AG09319 (cell line): ENCODE measurements at places on chromosomes 6 and 20.

GRCh38 chr6:45045253-45045601 is 282.9 kb upstream of the RUNX2 start:
- no peak for DNase-seq

DNA sequence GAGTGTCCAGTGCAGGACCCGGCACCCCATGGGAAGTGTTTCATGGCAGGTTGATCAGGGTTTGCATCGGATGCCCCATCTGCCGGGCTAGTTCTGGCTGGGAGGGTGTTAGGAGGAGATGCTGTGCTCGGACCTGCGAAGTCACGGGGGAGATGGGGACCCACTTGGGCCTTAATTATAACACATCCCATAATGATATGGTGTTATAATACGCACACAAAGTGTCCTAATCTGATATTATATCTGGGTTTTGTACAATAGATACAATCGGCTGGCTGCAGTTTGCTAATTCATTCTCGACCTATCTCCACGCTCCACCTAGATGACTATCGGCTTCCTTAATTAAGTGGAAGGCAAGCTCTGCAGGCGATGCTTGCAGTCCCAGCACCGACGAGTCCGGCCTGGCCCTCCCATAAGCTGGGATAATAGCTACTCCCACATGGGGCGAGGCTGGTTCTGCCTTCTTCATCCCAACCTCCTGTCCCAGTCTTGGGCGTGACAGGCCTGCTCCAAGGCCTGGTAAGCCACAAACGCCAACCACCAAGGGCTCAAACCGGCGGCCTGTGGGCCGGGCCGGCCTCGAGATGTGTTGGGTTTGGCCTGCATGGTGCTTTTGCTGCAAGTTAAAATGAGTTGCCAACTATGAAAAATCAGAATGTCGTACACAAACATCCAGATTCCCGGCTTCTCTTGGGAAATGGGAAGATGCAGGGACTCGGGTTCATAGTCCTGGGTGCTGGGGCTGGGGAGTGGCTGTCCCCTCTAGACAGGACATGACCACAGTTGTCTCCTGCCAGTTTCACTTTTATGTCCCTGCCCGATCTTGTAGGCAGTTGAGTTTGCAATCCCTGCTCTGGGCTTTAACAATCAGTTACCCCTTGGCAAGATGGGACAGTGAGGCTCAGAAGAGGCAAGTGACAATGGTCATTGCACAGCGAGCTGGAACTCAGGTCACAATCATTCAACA is 32.7 kb downstream of the CEBPB start:
- no peak for DNase-seq

DNA sequence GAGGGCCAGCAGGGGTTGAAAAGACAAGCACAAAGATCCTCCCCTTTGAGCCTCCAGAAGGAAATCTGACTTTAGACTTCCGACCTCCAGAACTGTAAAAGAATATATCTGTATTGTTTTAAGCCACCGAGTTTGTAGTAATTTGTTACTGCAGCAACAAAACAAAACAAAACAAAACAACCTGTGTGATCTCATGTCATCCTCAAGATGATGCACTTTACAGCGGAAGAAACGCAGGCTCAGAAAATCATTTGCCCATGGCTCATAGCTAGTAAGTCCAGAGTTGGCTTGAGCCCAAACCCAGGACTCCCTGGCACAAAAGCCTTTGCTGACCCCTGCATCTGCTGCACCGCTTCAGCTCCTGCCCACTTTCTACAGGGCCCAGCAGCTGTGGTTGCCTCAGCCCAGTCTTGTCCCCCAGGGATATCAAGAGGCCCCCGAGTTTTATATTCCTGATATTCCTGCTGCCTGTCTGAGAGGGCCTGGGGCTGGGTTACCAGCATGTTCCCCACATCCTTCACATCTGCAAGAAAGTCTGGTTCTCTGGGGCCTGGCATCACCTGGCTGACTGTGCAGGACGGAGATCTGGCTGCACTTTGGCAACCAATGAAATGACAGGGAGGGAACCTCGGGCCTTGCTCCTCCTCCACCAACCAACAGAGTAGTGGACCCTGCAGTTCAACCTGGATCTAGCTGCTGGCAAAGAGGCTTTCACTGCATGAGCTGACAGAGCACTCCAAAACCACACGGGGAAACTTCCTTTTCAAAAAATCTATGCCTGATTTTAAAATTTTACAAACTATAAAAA is 56.9 kb downstream of the JPH2 start:
- DNase-seq, result no peak

DNA sequence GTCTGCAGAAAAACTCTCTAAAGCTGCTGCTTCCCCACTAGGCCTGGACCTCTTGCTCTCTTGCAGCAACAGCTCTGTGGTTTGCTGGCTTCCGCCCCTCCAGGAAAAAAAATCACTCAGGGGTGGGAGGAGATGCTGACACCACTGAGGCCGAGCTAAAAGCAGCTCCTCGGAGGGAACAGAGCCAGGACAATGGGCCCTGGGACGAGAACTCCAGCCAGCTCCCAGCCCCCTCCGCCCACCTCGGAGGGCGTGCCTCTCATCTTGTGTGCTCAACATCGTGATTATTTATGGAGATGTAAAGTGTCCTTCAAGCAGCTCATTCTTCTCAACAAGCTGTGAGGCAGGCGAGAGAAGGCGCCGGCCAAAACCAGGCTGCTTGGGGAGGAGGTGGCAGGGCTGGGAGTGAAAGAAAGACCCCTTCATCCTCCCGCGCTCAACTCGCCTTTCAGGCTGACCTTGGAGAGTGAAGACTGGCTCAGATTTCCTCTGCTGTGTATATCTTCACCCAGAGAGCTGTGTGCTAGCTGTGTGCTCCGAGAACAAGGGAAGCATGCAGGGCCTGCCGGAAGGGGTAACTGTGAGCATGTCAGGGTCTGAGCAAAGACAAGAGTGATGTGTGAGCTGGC is 53.5 kb upstream of the LRFN2 start:
- no peak for DNase-seq

- DNase-seq, result no peak
Observed at GRCh38 chr6:11194356-11195218, 37.9 kb downstream of the NEDD9 start.

- DNase-seq, result no peak
Observed at GRCh38 chr20:62970307-62971210, 18.1 kb downstream of the SLC17A9 start.

- DNase-seq, result no peak
Observed at GRCh38 chr6:145704143-145704781, 31.1 kb downstream of the EPM2A start.

- DNase-seq, result no peak
Observed at GRCh38 chr20:56967916-56968315, 298.5 kb downstream of the BMP7 start.

DNA sequence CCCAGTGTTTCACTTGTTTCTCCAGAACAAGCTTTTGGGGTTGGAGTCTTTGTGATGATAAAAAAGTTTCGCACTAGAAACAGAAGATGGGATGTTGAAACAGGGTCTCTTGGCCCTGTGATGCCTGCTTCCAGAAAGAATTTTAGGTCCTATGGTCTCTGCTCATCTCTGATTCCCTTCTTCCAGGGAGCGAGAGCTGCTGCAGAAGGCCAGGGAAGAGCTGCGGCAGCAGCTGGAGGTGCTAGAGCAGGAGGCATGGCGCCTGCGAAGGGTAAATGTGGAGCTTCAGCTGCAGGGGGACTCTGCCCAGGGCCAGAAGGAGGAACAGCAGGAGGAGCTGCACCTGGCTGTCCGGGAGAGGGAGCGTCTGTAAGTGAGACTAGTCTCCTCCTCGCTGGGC is 18.3 kb downstream of the CEP250 start:
- no peak for DNase-seq

- DNase-seq, result no peak
Observed at GRCh38 chr20:33576432-33577125, 85.5 kb upstream of the C20orf144 start.

DNA sequence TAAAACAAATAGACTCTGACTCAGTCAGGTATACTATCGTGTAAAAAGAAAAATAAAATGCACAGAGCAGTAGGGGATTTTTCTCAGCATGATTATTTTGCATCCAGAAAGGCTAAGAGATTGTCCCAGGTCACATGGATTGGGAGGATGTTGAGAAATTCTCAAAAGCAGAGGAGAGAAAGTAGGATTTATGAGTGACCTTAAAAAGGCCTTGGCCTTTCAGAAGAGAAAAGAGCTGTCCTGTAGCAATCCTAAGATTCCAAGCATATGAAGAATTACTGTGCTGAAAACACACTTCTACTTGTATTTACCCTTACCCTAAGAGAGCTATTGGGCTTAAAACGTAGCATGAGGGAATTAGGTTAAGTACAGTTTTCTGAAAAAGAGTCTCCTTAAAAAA is 149.7 kb upstream of the ENPP5 start:
- DNase-seq, result no peak

DNA sequence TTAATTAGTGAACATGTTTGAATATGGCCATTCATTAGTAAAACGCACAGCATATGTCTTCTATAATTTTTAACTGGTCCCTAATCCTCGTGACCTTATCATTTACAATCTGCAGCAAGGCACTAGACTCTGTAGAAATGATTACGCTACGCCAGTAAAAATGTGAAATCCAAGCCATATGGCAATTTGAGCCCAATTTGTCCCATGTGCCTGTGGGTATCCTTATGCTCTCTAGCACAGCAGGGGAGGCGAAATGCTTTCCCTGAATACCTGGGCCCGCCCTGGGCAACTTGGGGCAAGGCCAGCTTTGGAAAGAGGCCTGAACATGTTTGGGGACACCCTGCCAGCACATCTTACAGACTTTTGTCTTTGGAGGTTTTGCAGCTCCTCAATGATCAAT is 122.7 kb upstream of the AGPAT4 start:
- no peak for DNase-seq

- DNase-seq, result no peak
Observed at GRCh38 chr6:145656128-145656527, 79.2 kb downstream of the EPM2A start.

DNA sequence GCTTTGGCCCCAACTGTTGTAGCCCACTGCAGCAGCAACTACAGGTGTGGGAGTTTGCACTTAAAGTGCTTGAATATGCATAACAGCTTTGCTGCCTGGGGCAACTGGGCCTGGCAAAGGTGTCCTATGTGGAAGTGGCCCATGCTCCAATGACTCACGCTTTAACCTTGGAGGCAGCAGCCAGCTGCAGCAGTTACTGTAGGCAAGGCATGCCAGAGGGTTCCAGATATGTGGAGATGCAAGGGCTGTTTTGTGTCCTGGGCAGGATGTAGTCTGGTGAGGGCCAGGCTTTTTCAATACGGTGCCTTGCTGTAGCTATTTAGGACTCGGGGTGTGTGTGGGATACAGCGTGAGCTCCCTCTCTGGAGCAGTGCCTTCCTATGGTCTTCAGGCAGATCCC is 150.3 kb downstream of the NKAIN2 start:
- no peak for DNase-seq

GRCh38 chr6:85261271-85261670 is 188.6 kb upstream of the NT5E start:
- no peak for DNase-seq

- no peak for DNase-seq
Observed at GRCh38 chr6:68134796-68135195, 500.3 kb upstream of the ADGRB3 start.

DNA sequence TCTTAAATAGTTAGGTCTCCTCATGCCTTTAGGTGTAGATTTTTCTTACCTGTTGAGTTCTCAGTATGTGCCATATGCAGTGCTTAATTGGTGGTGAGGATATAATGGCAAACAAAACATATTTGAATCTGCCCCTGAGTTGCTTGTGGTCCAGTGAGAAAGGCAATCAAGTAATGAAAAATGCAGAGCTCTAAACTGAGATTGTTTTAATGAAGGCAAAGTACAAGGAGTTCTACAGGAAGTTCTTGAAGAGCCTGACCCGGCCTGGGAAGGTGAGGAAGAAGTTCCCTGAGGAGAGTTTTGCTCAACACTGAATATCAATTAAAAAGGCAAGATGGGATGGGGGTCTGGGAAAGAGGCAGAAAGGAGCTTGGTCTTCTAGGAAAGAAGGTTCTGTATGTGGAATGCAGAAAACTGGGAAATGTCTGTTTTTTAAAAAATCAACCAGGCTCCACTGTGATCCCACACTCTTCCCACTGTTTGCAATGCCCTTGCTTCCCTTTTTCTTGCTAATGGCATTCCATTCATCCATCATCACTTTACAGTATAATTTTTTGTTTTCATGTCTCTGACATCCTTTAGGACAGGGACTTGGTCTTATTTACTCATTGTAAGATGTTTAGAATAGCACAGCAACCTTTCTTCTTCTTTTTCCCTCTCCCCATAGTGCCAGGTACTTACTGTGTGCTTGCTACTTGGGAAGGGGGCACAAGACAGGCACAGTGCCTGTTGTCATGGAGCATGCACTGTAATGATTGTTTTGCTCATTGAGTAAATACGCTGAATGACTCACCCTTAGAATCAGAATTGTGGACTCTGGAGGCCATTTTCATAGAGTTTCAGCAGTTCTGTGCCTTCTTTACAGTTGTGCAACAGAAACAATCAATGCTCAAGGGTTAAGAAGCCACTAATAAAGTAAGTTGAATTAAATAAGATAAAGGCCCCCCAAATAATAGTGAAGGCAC is 64.3 kb downstream of the ANKS1A start:
- DNase-seq, result no peak

GRCh38 chr6:42315991-42316970 is 98.6 kb upstream of the MRPS10 start:
- peak; percentile 70 for DNase-seq

- peak; percentile 45 for DNase-seq
Observed at GRCh38 chr6:55433446-55434130, 106.3 kb downstream of the GFRAL start.

DNA sequence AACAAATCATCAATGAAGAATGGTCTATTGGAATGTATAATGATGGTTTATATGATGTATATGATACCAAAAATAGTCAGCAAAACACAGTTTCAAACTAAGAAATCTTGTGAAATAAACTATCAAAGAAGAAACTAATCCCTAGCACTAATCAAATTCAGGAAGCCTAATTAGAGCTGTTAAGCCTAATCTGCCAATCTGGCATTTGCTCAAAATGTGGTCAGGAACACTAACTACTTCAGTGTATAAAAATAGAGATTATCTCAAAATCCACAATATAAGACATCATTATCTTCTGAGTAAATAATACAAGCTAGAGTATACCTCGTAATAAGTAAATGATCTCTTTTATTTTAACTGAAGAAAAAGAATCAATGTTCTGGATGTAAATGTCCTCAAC is 12.8 kb upstream of the AKAP7 start:
- DNase-seq, result no peak

DNA sequence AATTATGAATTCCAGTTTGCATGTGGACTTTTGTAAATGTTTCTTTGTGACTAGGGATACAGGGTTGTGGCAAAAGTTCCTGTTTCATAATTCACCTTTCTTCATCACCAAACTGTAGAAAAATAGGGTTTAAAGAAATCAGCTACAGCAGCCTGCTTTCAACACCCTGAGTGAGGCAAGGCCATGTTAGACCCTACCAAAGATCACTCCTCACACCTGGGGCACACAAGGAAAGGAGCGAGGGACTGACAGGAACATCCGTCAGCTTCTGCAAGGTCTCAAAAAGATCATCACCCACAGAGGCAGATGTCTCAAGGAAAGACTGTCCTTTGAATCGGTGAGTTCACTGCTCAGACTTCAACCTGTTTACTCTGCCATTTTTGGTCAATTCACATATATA is 10.5 kb upstream of the STX11 start:
- no peak for DNase-seq

DNA sequence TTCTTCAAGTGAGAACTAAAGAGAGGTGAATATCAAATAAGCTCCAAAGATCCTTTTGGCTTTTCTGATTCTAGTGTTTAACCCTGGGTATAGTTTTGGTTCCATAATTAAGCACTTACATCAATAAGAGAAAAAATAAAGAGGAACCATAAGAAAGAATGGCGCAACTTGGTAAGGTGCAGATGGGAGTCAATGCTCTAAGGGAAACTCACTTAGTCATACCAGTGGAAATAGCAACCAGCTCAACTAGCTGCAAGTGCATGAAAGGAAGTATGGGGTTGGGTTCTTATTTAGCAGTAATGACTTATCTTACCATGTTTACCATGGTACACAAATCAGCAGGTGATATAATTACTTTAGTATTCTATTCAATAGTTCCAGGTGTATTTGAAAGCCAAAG is 296.5 kb upstream of the RUNX2 start:
- no peak for DNase-seq
